SK-N-SH treated with all-trans-retinoic acid at 6 μM for 48 hours (cell line): ENCODE measurements at places on chromosomes 16 and 17.

GRCh38 chr16:87507351-87508069 is 14.7 kb upstream of the ZCCHC14 start:
- ATAC-seq: no peak

DNA sequence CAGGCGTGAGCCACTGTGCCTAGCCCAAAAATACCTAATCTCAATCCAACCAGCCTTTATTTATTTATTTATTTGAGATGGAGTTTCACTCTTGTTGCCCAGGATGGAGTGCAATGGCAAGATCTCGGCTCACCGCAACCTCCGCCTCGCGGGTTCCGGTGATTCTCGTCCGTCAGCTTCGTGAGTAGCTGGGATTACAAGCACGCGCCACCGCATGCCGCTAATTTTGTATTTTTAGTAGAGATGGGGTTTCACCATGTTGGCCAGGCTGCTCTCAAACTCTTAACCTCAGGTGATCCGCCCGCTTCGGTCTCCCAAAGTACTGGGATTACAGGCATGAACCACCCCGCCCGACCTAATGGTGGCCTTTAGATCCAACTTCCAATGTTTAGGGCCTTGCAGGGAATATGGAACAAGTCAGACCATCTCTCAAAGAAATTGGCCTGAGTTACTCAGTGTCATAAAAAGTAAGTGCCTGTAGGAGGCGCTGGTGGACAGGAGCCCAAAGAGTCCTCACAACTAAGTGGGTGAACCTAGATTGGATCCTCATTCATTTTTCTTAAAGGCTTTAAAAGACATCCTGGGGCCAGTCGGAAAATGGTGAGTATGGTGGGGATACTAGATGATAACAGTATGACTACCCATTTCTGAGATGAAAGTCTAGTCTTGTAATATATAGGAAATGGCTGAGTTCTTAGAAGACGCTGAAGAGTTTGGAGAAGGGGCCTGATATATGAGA is 4.6 kb downstream of the ZSCAN10 start:
- ATAC-seq: peak; percentile 46

DNA sequence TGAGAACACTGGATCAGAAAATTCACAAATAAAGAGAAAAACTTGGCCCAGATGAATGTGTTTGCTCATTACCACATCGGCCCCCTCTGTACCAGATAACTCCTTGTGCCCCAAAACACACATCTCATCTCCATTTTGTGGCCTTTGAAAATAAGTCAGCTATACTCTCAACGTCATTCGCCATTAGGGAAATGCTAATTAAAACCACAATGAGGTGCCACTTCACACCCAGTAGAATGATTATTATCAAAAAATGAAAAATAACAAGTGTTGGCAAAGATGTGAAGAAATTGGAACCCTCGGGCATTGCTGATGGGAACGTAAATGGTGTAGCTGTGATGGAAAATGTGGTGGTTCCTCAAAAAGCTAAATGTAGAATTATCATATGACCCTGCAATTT is 34.6 kb upstream of the AKTIP start:
- no peak for ATAC-seq

DNA sequence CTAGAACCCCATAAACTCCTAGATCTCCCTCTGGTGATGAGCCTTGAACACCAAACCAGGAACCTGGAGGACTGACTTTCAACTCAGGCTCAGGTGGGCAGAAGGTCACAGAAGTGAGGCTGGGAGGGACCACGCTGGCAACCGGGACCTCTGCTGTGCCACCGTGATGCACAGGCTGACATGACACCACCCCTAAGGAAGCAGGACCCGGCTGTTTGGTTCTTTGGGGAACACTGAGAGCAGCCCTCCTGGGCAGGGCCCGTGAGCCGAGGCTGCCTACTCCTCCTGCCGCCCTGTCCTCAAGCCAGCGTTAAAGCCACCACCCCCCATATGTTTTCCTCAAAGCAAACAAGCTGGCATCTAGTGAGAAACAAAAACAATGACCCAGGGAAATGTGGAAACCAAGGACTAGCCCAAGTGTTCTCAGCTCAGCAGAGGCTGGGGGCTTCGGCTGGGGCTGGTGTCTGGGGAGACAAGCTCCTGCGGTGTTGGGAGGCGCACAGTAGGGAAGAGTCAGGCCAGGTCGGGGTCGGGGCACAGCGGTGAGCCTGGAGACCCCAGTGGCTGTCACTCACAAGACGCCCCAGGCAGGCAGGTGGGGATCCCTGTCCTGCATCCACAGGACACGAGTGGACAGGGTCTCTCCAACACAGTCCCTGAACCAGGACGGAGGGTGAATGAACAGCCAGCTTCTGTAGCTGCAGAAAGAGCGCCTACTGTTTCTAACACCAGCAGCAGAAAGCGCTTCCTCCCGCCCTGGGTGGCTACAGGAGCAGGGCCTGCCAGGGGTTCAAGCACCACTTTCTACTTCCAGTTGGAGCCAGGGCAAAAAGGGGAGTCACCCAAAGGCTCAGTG is 1.7 kb downstream of the SMIM5 start:
- no peak for ATAC-seq

GRCh38 chr17:45404870-45405249 is 27.8 kb downstream of the ARHGAP27 start:
- ATAC-seq: no peak
